ENCODE measurements at places on chromosomes 5 and 9.
A peak's percentile ranks its signal among the peaks of the same experiment; 100 is the strongest.

GRCh38 chr5:163172540-163173338 is 264.7 kb upstream of the CCNG1 start:
- no peak for DNase-seq

GRCh38 chr5:76249621-76250020 is 153.5 kb upstream of the IQGAP2 start:
- no peak for DNase-seq

DNA sequence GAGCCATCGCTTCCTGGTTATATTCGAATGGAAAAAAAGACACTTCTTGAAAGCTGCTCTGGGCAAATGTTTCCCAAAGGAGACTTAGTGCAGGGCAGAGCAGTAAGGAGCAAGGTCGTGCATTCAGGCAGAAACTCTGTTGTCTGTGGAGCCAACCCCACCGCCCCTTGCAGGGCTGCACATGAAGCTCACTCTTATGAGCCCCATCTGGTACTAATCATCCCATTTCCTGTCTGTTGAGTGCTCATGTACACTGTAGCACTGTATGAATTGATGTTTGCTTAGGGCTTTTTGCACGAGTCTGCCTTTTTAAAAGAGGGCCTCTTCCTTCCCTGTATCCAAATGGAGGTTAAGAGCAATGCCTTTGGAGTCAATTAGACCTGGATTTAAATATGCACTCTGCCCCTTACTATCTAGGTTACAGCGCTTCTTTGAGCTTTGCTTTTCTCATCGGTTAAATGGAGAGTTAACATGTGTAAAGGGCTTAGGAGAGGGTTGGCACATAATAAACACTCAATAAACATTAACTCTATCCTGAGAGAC is 25.4 kb downstream of the HMHB1 start:
- peak; percentile 71 for DNase-seq

DNA sequence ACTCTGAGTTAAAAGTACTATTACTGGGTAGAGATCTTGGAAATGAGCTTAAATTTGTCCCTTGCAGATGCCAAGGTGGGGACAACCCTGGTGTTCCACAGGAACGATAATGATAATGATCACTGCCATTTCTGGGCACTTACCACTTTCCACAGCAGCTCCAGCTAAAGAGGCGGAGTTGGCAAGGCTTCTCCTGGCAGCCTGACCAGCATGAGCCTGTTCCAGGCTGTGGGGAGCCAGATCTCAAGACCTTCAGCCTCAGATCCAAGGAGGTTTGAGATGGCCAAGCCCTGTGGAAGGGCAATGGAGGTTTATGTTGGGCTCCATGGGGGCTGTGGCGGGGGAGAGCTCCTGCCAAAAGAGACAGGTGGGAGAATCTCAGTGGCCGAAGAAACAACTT is 244.9 kb upstream of the MVB12B start:
- no peak for DNase-seq

DNA sequence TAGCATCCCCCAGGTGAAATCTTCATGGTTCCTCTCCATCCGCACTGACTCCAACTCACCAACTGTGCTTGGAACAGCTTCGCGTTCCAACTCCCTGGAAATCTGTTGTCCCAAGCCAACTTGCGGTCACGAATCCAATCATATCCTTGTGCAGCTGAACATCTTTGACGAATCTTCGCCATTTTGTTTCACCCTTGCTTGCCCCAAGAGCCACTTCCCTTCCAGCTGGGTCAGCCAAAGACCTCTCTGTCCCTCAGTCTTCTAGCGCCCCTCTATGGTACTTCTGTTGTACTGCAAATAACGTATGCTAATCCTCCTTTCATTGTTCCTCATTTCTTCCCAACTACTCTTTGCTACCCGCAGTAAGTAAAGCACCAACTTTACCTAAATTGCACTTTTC is 61.0 kb upstream of the TARS1 start:
- DNase-seq, result no peak

GRCh38 chr9:112377087-112377486 is 2.8 kb upstream of the HSDL2 start:
- DNase-seq, result no peak

GRCh38 chr9:130651752-130652151 is 12.6 kb upstream of the PRDM12 start:
- no peak for DNase-seq

All from NCI-H510A treated with DMSO at 0.1 percent for 48 hours (cell line).